ENCODE measurements at places on chromosomes 2 and 18. TPM values are rescaled to one million over a fixed set of nuclear protein-coding genes. Genes with fewer than 3 reads are reported as not detected.

Gene CYP27A1
- 0.08 TPM for total RNA-seq

Gene CNRIP1
- total RNA-seq: not detected

Gene LHCGR
- total RNA-seq: not detected

Gene CRYGD
- total RNA-seq: not detected

Gene EFEMP1
- not detected for total RNA-seq

GRCh38 chr2:109560265-109560664 is 53.5 kb downstream of the SEPTIN10 start:
- peaks cover 3% of the 10 kb centered on the region for H3K4me1 ChIP-seq
- no peak overlapping the region for H3K27ac ChIP-seq
- no peaks in the 10 kb centered on the region for H3K36me3 ChIP-seq
- no peak overlapping the region for H3K4me3 ChIP-seq
- peaks cover 8% of the 10 kb centered on the region for H3K27me3 ChIP-seq

GRCh38 chr2:101795033-101795432 is 97.5 kb downstream of the MAP4K4 start:
- no peak overlapping the region for H3K27ac ChIP-seq
- H3K36me3 ChIP-seq: peaks cover 37% of the 10 kb centered on the region
- peaks cover 21% of the 10 kb centered on the region for H3K4me1 ChIP-seq
- no peak for DNase-seq
- no peak overlapping the region for H3K4me3 ChIP-seq

DNA sequence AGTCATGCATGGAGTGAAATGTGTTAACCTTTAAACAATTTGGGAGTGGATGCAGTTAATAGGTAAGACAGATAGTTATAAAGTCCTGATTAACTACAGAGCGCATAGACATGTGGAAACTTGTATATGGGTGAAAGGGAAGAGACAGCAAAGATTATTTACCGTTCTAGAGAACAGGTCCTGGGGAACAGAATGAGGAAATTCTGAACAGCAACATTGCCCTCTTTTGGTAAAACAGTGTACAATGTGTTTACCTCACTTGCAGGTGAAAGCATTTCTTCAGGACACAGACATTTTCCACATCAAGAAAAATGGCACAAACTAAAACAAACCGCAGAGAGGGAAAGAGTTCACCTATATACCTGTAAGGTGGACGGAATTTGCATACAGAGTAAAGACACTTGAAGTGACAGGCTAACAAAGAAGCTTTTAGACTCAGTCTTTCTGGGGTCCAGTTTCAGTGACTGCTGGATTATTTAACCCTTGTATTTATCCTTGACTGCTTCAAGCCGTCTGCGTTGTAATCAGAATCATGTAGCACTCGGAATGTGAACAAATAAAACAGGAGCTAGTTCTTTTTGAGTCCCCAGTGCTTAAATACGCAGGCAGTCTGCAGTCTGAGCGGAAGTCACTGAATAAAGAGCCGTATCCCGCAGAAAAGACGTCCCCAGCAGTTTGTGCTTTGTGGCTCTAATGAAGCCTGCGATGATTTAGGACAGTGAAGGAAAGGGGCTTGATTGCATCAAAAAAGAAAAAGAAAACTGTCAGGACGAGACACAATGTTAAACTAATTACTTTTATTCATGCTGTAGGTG is 364.8 kb upstream of the GALNT5 start:
- H3K27ac ChIP-seq: no peak overlapping the region
- peaks cover 49% of the 10 kb centered on the region for H3K27me3 ChIP-seq
- no peak for DNase-seq
- H3K4me3 ChIP-seq: no peak overlapping the region
- peaks cover 25% of the 10 kb centered on the region for H3K4me1 ChIP-seq

DNA sequence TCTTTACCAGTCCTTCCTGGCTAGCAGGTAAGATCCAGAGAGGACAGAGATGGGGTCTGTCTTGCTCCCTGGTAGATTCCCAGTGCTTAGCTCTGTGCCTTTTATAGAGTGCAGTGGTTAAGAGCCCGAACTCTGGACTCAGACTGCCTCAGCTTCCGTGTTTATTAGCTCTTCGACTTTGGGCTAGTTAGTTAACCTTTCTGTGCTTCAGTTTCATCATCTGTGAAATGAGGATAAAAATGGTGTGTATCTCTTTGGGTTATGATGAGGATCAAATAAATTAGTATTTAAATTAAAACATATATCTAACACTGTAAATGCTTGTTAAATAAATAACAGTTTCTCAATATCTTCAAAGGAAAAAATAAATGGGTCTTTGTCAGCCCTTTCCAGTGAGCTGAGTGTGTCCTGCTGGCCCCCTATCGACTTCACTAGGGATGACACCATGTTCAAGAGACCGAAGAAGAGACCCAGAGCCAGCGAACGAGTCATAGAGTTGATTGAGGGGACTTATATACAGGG is 38.2 kb downstream of the CERS6 start:
- H3K4me3 ChIP-seq: no peak overlapping the region
- peaks cover 45% of the 10 kb centered on the region for H3K36me3 ChIP-seq
- H3K27ac ChIP-seq: no peak overlapping the region
- no peaks in the 10 kb centered on the region for H3K27me3 ChIP-seq
- peaks cover 52% of the 10 kb centered on the region for H3K4me1 ChIP-seq
- DNase-seq: no peak

DNA sequence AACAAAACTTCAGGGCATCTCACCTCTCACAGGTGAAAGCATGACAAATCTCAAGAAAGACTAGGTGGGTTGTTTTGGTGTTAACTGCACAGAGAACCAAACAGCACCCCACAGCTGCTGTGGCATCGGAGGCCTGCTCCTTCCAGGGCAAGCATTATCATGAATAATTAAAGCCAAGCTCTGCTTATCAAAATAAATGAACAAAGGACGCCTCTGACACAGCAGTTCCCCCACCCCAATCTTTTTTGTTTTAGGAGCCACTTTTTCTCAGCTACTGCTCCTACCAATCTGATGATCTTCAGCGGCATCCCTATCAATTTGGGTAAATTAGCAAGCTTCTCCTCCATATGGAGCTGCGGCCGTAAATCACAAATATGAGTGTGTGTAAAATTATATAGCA is 58.6 kb downstream of the KLF7 start:
- no peak overlapping the region for H3K27ac ChIP-seq
- H3K4me3 ChIP-seq: no peak overlapping the region
- peaks cover 29% of the 10 kb centered on the region for H3K4me1 ChIP-seq
- no peak for DNase-seq
- H3K36me3 ChIP-seq: peaks cover 63% of the 10 kb centered on the region
- no peaks in the 10 kb centered on the region for H3K27me3 ChIP-seq

DNA sequence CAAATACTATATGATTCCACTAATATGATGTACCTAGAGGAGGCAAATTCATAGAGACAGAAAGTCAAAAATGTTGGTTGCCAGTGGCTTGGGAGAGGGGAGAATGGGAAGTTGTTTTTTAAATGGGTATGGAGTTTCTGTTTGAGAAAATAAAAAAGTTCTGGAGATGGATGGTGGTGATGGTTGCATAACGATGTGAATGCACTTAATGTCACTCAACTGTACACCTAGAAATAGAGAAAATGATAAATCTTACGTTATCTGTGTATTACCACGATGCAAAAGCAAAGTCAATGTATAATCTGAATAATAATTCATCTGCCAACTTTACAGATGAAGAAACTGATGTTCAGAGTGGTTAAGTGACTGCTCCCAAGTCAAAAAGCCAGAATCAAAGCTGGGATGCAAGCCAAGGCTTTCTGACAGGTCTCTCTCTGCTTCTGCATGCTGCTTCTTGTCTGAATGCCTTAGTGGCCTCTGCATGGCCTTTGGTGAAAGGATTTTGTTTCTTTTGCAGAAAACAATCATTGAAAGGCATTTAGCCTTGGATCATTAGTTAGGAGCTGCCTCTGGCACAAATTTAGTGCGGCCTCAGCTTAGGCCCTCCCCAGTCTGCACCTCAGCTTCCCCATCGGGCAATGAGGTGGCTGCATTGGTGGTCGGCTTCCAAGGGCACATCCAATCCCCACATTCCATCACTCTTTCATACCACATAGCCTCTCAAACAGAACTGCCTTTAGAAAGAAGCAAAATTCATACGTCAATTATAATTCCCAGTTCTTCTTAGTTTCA is 46.5 kb upstream of the MYCN start:
- no peak overlapping the region for H3K4me3 ChIP-seq
- no peaks in the 10 kb centered on the region for H3K36me3 ChIP-seq
- no peaks in the 10 kb centered on the region for H3K27me3 ChIP-seq
- DNase-seq: no peak
- H3K4me1 ChIP-seq: no peaks in the 10 kb centered on the region
- no peak overlapping the region for H3K27ac ChIP-seq

GRCh38 chr18:34122724-34123334 is 101.9 kb downstream of the NOL4 start:
- H3K36me3 ChIP-seq: no peaks in the 10 kb centered on the region
- H3K4me3 ChIP-seq: no peak overlapping the region

- H3K4me1 ChIP-seq: peaks cover 4% of the 10 kb centered on the region
- peaks cover 41% of the 10 kb centered on the region for H3K27me3 ChIP-seq
- H3K36me3 ChIP-seq: no peaks in the 10 kb centered on the region
- H3K4me3 ChIP-seq: peak overlapping the region; percentile 27
- DNase-seq: peak; percentile 8
- no peak overlapping the region for H3K27ac ChIP-seq
Observed at GRCh38 chr2:118774458-118775133, 72.9 kb downstream of the EN1 start.

GRCh38 chr2:178108176-178108575 is 4.1 kb upstream of the RBM45 start:
- DNase-seq: no peak
- H3K4me1 ChIP-seq: peaks cover 10% of the 10 kb centered on the region
- H3K27me3 ChIP-seq: no peaks in the 10 kb centered on the region

GRCh38 chr2:61926531-61927477 is 21.3 kb downstream of the COMMD1 start:
- DNase-seq: no peak
- no peak overlapping the region for H3K4me3 ChIP-seq

GRCh38 chr2:29425866-29426265 is 310.7 kb downstream of the CLIP4 start:
- H3K4me3 ChIP-seq: no peak overlapping the region
- H3K36me3 ChIP-seq: no peaks in the 10 kb centered on the region
- H3K27me3 ChIP-seq: peaks cover 27% of the 10 kb centered on the region
- H3K4me1 ChIP-seq: no peaks in the 10 kb centered on the region
- DNase-seq: no peak

DNA sequence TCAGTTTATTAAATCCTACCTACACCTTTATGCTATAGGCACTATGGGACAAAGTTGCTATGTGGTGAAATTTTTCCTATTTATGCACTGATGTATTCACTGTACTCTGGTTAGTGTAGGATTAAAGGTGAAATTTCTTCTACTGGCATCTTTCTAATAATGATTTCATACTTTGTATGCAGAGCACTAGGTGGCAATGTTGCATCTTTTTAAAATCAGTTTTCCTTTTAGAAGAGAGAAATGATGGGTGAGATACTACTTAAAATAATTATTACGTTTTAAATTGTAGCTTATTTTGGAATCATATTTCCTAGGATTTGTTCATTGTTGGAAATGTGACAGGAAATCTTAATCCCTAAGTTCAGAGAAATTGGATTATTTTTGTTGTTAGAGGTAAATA is 150.9 kb downstream of the CD8B2 start:
- no peaks in the 10 kb centered on the region for H3K27me3 ChIP-seq
- no peak overlapping the region for H3K27ac ChIP-seq
- H3K4me3 ChIP-seq: no peak overlapping the region
- no peak for DNase-seq
- H3K36me3 ChIP-seq: no peaks in the 10 kb centered on the region
- H3K4me1 ChIP-seq: no peaks in the 10 kb centered on the region

DNA sequence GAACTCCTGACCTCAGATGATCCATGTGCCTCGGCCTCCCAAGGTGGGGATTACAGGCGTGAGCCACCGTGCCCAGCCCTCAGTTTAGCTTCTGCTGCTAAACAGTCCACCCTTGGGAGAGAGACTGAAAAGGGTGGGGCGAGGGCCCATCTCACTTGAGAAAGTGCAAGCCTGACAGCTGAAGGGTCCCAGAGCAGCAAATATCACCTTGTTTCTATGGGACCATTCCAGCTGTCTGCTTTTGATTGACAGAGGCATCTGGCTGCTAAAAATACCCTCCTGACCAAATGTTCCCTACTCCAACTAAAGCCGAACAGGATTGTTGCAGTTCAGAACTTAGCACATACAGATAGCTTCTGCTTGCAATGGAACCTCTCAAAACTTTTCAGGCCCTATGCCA is 436 bp upstream of the SMYD1 start:
- no peaks in the 10 kb centered on the region for H3K27me3 ChIP-seq
- no peak for DNase-seq
- no peak overlapping the region for H3K4me3 ChIP-seq
- no peaks in the 10 kb centered on the region for H3K36me3 ChIP-seq

- no peaks in the 10 kb centered on the region for H3K27me3 ChIP-seq
- no peak overlapping the region for H3K27ac ChIP-seq
- no peaks in the 10 kb centered on the region for H3K4me1 ChIP-seq
- no peak for DNase-seq
- H3K36me3 ChIP-seq: no peaks in the 10 kb centered on the region
Observed at GRCh38 chr2:150052457-150052856, 435.0 kb downstream of the RND3 start.

DNA sequence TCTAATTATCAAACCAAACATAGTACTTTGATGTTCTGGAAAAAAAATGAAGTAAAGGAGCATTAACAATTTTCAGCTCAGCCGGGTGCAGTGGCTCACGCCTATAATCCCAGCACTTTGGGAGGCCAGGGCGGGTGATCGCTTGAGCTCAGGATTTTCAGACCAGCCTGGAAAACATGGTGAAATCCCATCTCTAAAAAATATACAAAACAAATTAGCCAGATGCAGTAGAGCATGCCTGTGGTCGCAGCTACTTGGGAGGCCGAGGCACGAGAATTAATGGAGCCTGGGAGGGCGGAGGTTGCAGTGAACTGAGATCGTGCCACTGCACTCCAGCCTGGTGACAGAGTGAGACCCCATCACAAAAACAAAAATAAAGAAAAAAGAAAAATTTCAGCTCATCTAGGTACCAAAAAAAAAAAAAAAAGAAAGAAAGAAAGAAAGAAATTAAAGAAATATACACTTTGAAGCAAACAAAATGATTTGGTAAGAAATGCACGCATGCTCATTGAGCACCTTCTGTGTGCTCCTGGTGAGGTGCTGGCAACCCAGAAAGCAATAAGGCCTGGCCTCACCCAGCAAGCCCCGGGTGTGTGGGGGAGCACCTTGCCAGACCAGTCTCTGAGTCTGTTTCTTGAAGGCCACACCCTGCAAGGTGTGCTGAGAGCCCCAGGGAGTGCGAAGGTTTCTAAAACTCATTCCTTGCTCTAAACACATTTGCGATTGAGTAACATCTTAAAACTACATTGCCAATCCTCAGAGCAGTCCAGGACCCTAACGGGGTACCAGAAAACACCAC is 133.5 kb downstream of the TFCP2L1 start:
- H3K4me3 ChIP-seq: no peak overlapping the region
- H3K36me3 ChIP-seq: no peaks in the 10 kb centered on the region
- no peak for DNase-seq
- H3K4me1 ChIP-seq: no peaks in the 10 kb centered on the region
